ENCODE measurements at places on chromosomes 4 and X.

- no peak for DNase-seq
Observed at GRCh38 chrX:34509394-34509793, 147.7 kb downstream of the TMEM47 start.

DNA sequence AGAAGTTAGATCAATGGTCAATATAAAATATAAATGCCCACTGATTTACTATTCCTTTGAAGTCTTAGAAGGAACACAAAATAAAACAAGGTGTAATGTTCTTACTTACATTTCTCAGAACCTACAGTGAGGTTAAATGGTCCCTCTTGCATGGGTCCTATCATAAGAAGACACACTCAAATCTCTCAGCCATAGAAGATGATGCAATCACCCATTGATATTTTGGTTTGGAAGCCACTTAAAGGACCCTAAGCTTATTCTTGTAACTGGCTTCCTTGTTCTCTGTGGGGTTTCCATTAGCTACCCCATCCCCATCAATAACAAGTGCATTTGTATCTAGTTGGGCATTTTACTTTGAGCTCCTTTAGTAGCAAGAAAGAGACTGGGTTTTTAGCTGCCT lies 15.1 kb downstream of the REELD1 start:
- DNase-seq, result no peak

DNA sequence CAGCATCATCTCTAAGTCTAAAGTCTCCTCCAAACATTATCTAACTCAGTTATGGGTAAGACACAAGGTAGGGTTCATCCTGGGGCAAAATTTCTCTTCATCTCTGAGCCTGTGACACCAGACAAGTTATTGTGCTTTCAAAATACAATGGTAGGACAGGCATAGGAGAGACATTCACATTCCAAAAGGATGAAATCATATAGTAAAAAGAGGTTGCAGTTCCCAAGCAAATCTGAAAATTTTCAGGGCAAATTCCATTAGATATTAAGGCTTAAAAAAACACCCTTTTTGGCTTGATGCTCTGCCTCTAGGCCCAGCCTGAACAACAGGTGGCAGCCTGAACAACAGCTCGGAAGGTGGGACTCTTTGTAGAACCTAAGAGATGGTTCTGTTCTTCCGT lies 448.3 kb upstream of the SLIT2 start:
- DNase-seq, result no peak

DNA sequence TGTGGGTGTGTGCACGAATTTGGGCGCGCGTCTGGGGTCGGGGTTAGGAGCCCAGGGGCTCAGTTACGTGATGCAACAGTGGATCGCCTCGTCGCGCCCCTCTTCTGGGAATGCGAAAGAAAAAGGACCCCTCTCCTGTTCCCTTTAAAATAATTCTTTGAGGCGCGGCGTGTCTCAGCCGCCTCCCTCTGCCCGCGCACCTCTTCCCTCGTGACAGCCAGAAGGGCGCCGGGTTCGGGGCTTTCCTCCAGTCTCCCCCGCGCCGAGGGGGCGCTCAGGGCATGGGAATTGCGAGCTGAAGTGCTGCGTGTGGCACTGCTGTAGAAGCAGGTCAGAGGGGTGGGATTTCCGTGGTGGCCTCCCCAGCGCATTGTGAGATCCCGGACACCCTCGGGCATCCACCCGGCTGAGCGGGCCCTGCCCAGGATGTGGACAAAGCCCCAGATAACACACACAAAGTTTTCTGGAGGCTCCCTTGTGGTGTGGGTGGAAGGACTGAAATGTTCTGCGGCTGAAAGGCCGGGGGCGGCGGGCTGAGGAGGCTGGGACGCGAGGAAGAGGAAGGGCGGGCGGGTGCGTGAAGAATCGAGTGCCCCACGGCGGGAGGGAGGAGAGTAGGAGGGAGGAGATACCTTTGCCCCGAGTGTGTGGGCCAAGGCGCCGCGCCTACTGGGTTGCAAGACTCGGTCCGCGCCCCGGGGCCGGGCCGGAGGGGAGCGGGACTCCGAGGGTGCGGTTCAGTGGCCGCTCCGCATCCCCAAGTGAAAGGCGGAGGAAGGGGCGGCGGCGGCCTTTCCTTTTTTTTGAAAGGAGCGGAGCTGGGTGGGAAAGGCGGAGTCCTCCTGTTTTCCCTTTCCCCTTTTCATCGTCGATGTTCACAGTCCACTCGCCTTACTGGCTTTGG lies 752 bp downstream of the SEPTIN11 start:
- peak; percentile 87 for DNase-seq

DNA sequence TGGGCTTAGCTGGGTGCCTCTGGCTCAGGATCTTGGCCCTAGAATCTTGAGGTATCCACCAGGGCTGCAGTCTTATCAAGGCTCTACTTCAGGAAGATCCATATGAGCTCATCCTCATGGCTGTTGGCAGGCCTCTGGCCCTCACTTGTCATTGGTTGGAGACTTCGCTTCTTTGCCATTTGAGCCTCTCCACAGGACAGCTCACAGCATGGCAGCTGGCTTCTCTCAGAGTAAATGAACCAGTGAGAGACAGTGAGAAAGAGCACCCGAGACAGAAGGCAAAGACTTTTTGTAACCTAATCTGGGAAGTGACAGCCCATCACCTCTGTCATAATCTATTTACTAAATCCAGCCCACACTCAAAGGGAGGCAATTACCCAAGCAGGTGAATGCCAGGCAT lies 236.8 kb downstream of the GPAT3 start:
- DNase-seq, result no peak

GRCh38 chrX:100874325-100874724 lies at the start of gene NOX1:
TSS of gene NOX1 (minus strand) at chrX:100874359. CDS start at chrX:100874139, 220 bp downstream.
- DNase-seq, result no peak

DNA sequence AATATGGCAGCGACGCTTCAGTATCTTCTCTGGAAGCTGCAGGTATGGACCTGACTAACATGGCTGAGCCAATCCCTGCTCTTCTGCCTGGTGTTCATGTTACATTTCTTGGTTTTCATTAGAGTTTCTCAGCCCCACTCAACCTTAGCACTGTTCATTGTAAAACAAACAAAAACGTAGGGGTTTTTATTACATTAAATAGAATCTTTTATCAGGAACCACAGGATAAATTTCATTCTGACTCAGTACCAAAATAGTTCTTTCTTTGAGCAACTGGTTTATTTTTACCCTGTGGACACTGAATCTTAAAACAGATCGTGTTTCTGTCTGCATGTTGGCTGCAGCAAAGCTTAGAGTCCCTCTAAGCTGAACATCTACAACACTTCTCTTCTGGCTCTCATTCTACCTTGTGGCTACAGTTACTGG lies 27.1 kb downstream of the FHIP1A start:
- no peak for DNase-seq

DNA sequence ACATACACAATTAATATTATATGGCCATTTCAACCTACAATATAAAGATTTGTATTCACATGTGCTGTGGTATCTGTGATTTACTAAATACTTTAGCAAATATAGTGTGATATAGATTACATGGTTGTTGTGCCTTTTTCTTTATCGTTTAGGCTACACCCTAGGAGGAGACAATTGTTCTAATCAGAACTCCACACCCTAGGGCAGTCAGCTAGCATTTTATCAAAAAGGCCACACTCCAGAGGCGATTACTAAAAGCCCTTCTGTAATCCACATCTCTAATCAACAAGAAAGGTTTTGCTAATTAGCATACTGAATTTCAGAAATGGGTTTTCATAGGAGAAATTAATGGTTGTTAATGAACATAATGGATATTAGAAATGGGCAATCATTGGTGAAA lies 319.5 kb upstream of the NOCT start:
- no peak for DNase-seq

DNA sequence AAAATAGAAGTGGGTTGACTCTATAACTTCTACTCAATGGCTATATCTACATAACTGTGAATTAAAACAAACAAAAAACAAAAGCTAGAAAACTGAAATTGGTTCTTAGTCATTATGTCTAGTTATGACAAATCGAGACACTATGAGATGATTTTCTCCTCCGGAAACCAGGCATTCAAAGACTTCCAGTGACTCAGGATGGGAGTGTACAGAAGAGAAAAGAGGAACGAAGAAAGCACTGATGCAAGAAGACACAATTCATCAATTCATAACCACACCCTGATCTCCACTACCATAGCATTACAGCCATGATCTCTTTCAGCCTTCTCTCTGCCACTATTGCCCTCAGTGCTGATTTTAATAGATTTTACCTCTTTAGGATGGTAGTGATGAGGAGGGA lies 253.6 kb downstream of the CBLL2 start:
- no peak for DNase-seq

DNA sequence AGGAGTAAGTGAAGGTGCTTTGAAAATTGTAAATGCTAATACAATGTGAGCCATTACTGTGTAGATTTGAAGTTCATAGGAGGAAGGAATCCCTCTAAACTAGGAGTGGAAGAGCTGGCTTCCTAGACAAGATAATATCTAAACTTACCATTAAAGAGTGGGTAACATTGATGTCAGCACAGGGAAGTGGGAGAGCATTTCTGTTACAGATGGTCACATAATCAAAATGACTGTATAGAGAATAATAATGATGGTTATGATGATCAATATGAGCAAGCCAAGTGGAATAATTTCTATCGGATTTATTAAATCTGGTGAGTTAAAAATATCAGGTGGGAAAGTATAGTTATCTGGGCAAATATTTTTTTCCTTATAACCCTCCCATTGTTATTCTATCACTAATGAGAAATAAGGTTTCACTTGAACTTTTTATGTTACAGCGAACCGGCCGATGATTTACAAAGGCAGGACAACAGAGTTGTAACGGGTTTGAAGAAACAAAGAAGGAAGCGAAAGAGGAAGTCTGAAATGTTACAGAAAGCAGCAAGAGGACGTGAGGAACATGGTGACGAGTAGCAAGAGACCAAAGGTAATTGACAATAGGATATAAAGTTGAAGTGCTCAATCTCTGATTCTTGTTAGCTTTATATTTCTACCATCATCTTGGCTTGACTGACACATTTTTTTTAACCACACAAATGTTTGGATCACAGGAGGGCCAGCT lies 43.5 kb downstream of the FMR1NB start:
- DNase-seq, result peak; percentile 33

DNA sequence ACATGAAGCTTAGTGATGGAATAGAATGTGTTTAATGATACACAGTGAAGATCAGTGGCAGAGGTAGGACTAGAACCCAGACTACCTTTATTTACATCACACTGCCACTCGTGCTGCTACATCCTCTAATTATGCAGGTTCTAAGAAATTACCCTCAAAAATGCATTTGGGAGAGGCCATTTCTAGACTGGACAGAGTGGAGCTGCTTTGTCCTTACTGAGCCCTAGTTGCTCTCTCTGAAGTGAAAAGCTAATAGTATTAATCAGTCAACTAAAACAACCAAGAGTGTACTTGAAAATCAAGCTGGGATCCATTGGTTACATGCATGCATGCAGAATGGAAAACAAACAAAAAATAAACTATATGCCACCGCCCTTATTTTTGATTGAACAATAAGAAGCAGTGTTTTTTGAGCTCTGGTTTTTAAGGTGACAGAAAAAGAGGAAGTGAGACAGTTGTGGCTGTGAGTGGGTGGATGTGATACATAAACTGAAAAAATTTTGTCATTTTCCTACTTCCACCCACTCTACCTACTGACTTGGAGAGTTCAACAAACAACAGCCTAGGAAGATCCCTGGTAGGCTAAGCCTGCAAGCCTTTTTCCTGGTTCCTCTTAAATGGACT lies 6.8 kb upstream of the VSIG4 start:
- DNase-seq, result peak; percentile 91

GRCh38 chrX:134936542-134936941 lies 54.2 kb upstream of the SMIM10 start:
- no peak for DNase-seq

DNA sequence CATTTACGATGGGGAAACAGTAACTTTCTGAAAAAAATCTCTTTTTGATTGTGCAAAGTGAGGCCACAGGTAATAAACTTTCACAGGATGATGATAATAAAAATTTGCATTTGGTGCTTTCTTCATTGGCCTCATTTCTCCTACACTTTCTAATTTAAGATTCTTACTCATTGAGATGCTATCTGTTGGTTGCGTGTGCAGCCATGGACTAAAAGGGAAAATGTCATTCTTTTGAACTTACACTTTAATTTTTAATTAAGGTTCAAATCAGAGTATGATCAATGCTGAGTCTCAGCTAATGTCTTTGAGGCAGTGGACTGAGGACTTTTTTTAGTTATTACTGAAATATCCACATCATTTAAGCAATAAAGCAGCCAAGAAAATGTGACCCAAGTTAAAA lies 87.6 kb downstream of the SEL1L3 start:
- no peak for DNase-seq

DNA sequence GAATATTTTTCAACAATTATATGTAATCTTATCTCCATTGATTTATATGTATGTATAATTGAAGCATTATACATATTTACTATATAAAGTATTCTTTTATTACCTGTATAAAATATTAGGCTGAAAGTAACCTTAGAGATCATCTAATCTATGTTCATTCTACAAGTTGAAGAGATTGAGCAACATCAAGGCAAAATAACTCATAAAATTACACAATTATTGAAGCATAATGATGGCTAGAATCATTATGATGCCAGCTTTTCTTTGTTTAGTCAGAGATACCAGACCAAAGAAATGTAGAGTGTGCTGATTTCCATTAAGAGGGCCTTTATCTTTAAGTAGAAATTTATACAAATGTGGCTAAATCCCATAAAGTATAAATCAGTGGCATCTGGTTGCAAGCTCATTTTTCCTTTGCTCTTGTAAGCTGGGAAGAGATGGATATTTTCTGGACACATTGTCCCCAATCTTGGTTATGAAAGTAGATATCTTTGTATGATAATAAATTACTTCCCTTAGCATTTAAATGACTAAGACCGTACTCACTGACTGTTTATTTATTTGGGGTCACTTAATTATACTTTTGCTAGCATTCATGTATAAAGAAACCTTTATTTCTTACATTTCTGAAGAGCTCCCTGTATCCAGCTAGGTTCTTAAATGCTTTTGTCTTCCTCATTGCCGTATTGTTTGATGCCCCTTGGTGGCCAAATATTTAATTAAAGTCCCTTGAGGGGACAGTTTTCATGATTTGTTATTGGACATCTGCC lies 339.8 kb downstream of the PCDH7 start:
- DNase-seq, result no peak

DNA sequence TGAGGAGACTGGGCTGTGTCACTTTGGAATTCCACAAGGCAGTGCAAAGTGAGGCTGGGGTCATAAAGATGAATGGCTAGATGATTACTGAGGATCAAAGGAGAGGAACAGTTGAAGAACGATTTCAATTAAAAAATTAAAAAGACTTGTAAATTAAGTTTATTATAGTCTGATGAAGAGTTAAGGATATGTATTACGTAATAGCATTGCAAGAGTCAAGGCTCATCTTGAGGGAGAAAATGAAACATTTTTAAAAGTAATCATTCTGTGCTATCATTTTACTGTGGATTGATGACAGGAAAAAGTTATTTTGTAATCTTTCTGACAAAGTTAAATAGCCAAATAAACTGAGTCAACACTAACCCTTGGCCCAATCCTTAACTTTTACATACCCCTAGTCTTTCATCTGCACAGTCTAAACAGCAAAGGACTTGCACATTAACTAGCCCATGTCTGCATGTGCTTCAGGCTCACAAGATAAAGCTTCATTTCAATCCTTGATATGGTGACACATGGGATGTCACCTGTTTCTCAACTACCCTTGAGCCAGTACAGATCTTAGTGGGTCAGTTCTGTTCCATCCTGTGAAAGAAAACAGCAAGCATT lies 465.5 kb upstream of the CTSO start:
- DNase-seq, result no peak

GRCh38 chr4:70958681-70959080 lies 34.8 kb upstream of the DCK start:
- DNase-seq, result no peak

- no peak for DNase-seq
Observed at GRCh38 chr4:123107444-123108252, 185.3 kb upstream of the NUDT6 start.
